GM13977 (cell line): ENCODE measurements at places on chromosomes 3 and 15.

DNA sequence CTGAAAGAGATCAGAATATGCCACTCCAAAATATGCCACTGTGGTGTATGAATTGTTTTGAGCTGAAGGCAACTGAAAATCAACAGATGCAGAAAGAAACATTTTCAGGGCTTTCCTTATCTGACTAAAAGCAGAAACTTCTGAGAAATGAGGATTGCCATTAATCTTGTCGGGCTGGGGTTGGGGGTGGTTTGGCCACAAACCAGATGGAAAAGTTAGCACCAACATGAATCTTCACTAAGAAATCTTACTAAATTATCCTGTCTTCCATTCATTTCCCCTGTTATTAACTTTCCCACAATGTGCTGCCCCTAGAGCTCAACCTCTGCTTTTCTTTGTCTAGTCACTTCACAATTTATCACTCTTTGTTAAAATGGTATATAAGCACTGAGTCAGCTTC lies 229.9 kb upstream of the GADL1 start:
- no peak for DNase-seq

GRCh38 chr15:66882251-66883020 lies 180.4 kb downstream of the SMAD6 start:
- DNase-seq: no peak

- peak; percentile 86 for DNase-seq
Measured at GRCh38 chr3:46998121-46998851, 18.8 kb downstream of the NBEAL2 start.

- no peak for DNase-seq
Measured at GRCh38 chr3:126394179-126394976, at the start of gene CFAP100. Gene CFAP100, plus strand, starts transcription at chr3:126394909. Its CDS starts 1,092 bp downstream, at chr3:126396001.

DNA sequence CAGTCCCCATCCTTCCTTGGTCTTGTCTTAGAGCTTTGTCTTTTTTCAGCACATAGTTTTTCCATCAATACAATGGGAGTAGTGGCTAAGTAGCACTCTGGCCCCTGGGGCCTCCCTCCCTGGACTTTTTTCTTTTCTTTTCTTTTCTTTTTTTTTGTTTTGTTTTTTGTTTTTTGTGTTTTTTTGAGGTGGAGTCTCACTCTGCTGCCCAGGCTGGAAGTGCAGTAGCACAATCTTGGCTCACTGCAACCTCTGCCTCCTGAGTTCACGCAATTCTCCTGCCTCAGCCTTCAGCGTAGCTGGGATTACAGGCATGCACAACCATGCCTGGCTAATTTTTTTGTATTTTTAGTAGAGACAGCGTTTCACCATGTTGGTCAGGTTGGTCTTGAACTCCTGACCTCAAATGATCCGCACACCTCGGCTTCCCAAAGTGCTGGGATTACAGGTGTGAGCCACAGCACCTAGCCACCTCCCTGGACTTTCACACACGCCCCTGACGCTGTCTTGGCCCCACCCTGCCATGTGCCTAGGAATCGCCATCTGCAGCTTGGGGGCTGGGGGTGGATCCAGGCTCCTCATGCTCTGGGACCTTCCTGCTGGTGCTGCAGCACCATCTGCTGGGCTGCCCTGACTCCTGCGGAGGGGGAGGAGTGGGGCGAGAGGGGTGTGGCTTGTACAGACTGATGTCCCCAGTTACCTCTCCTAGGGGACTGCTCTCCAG lies 2.8 kb downstream of the C15orf39 start:
- peak; percentile 94 for DNase-seq

DNA sequence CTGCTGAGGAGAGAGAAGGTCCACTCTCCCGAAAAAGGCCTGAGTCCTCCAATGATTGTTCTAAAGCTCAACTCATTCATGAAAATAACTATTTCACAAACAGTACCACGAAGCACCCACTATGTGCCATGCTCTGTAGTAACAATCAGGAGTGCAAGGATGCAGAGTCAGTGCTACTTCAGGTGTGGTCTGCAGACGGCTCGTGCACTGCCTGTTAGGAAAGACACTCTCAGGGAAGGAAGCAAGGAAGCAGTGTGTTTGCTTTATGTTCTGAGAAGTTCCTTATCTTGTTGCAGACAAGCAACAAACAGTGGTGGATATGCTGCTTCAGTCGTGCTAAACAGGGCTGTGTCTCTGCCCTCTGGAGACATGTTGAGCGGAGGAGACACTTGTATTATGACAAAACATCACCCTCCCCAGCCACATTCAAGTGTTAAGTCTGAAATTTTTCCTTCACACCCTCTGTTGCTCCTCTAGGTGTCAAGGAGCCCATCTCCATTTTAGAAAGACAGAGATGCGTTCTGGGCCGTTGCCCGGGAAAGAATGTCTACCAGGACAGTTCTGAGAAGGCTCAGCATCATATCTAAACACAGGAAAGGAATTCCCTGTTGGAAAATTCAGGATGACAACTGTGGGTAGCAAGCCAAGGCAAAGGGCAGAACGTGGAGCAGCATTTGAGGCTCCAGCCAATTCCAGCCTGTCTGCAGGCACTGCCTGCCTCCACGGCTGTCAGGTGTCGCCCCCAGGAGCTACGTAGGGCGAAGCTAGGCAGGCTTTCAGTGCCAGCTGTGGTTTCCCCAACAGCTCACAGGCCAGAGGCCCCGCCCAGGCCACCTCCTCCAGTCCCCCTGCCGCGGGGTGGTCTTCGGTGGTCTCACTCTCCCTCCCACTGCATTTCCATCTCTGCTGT lies 13.4 kb upstream of the ATP10A start:
- DNase-seq: no peak

- no peak for DNase-seq
Measured at GRCh38 chr3:39519103-39519502, 51.6 kb downstream of the MOBP start.

- DNase-seq: no peak
Measured at GRCh38 chr3:156356537-156357363, 198.2 kb downstream of the SSR3 start.

DNA sequence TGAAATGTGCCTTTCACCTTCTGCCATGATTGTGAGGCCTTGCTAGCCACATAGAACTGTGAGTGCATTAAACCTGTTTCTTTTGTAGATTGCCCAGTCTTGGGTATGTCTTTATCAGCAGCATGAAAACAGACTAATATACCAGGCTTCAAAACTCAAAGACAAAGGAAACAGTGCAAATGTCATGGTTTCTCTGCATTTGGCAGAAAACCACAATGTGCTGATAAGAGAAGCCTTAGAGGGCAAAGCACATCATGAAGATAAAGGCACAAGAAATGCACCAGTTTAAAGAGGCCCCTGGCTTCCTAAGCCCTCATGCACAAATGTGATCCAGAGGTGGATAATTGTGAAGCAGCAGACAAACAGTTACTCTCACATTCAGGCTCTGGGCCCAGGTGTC lies 259.2 kb downstream of the CPNE4 start:
- no peak for DNase-seq

DNA sequence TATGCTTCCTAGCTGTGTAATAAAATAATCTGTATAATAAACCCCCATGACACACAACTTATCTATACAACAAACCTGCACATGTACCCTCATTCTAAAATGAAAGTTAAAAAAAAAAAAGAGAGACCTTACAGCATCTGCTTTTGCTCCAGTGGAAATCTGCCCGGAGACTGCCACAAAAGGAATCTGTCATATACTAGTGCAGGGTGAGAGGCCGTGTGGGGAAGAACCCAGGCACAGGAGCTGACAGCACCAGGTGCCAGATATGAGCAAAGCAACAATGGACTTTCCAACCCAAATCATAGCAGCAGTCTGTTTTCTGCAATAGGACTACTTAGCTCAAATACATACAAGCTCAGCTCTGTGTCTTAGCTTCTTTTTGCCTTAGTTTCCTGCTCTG lies 346.5 kb downstream of the ROBO1 start:
- no peak for DNase-seq

- DNase-seq: peak; percentile 79
Measured at GRCh38 chr3:52291508-52292181, 4.0 kb downstream of the GLYCTK start.

DNA sequence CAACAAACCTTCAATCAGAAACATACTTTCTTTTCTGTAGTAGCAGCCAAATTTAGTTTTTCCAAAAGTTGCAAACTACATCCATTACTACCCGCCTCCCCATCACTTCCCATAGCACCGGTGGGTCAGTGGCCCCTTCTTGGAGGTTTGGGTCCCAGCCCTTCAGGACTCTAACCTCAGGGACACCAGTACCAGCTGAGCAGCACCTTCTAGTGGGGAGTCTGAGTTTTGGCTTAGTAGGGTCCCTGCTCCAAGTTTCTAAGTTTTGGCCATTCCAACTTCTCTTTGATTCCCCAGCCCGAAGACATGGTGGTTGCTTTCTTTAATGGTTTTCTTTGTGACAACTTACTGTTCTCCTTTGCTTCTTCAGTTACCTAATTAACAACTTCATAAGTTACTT lies 160.6 kb downstream of the ECT2 start:
- no peak for DNase-seq

- DNase-seq: no peak
Measured at GRCh38 chr15:20280933-20281463, 260.6 kb downstream of the GOLGA6L6 start.

GRCh38 chr3:62607287-62608029 lies 234.1 kb upstream of the FEZF2 start:
- no peak for DNase-seq

DNA sequence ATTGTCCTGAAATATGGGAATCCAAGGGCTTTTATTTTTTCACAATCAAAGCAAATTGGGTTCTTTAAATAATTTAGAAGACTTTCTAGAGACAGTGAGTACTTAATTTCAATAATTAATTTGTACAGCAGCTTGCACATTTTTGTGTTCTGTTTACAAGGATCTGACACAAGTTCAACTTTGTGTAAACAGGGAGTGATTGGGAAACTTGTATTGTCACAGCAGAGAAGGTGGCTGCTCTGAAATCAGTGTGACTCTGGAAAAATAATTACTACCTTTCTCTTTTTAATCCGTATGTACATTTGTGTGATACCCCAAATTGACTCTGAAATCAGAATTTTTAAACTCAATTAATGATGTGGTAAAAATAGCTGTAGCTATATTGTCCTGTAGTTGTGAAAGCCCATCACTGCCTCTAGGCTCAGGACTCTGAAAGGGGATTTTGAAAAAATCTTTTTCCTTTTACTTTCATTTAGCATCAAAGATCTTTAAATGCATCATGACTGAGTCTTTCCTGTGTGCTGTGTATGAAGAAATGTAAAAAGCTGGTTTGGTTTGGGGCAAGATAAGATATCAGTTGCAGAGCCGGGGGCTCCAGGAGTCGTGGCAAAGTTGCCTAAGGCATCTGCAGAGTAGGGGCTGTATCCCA lies 45.1 kb downstream of the MFSD1 start:
- no peak for DNase-seq

DNA sequence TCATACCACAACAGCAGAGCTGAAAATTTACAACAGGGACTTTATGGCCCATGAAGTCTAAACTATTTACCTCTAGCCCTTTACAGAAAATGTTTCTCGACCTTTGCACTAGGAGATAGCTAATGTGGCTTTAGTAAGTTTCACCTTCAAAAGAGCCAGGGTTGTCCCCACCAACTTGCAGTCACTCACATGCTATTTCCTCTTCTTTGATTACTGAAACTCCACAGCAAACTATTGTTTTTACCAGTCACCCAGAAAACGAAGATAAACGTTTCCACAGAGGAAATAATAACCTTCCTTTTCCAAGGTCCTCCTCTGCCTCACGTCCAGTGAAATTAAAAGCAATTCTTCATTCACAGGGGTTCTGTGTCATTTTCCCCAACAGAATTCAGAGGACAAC lies 48.2 kb downstream of the WWTR1 start:
- peak; percentile 52 for DNase-seq

GRCh38 chr3:188646592-188646991 lies 492.6 kb downstream of the LPP start:
- no peak for DNase-seq

GRCh38 chr3:53357458-53357857 lies 10.1 kb upstream of the DCP1A start:
- no peak for DNase-seq

DNA sequence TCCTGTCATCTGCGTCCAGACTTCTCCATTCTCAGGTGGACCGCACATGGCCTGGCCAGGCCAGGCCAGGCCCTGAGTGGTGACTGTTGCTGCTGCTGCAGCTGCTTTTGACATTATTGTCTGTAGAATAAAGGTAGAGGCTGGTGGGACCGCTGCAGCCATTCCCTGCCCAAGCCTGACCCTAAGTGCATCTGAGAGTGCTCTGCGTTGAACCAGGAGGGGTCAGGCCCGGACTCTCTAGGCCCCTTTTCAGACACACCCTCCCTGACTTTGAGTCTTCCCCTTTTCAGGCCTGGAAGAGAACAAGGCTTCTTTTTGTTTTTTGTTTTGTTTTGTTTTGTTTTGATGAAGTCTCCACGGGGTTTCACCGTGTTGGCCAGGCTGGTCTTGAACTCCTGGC lies 54.6 kb upstream of the FLNB start:
- no peak for DNase-seq

GRCh38 chr3:33808559-33808958 lies 10.1 kb downstream of the PDCD6IP start:
- DNase-seq: no peak

- DNase-seq: no peak
Measured at GRCh38 chr3:82001276-82001923, 240.0 kb upstream of the GBE1 start.

DNA sequence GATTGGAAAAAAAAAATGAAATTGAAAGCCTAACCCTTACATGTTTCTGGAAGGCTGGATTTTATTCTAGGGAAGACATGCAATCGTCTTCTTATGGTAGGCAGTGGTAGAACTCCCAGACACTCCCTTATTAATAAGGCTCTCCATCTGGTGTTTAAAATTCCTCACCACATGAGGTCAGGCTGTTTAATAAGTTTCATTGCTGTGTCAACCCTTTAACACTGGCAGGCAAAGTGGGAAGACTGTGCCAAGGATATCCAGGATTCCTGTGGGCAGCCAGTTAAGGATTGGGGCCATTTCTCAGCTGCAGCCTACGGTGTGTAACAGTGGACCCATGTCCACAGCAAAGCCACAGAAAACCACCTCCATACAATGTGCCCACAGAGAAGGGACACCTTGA lies 225.5 kb upstream of the CHRM5 start:
- no peak for DNase-seq

DNA sequence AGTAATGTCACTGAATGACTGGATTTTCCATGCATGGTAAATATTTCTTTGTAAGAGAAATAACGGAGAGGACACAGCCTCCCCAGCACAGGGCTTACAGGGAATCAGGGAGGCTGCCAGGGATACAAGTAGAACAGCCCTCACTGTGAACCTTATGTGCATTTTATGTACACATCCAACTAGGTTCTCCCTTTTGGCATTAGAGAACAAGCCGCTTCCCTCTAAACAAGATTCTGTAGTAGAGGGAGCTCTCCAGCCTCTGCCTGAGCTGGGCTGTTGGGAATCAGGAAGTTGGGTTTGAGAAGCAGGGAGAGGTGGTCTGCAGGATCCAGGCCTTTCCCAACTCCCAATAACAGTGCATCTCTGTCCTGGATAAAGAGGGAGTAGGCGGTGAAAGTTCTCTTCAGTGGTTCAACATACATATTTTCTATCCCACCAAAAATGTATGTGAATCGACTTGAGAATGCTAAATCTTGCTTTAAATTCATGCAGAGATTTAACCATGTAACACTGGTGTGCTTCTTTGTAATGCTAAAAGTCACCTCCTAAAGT lies 83.7 kb downstream of the ARNT2 start:
- DNase-seq: no peak

GRCh38 chr15:35603301-35603700 lies 57.3 kb upstream of the DPH6 start:
- peak; percentile 15 for DNase-seq
